ENCODE measurements at places on chromosomes 16 and 17.

DNA sequence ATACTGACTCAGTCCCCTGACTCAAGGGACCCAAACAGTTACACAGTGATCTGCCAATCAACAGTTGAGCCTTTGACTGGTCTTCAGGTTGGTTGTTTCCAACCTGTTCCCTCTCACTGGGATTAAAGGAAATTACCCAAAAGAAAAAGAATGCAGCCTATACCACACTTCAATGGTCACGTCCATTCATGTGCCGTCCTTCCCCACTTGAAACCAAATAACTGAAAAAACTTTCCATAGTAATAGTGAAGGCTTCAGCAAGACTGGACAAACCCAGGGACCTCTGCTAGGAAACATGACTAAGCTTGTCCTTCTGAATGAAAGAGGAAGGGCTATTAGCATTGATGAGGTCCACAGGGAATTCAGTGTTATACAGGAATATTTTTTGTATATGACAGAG lies 30.6 kb downstream of the MRPS23 start:
- DNase-seq = no peak

DNA sequence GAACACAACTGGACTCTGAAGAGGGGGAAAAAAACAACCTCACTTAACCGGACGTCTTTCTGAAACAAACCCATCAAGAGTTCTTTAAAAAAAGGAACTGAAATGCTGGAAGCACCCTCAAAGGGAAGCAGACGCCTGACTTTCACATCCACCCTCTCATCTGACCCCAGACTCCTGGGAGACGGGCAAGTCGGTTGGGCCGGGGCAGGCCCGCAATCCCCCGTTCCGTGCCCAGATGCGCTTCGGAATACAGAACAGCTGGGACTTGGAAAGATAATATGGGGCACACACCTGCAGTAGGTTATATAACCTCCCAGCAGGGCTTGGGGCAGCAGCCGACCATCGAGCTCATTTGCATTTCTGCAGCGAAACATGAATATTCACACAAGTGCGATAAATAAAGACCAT lies 3.7 kb downstream of the ARHGAP27 start:
- no peak for DNase-seq

GRCh38 chr16:988471-989353 lies 7.1 kb downstream of the SOX8 start:
- DNase-seq = no peak

DNA sequence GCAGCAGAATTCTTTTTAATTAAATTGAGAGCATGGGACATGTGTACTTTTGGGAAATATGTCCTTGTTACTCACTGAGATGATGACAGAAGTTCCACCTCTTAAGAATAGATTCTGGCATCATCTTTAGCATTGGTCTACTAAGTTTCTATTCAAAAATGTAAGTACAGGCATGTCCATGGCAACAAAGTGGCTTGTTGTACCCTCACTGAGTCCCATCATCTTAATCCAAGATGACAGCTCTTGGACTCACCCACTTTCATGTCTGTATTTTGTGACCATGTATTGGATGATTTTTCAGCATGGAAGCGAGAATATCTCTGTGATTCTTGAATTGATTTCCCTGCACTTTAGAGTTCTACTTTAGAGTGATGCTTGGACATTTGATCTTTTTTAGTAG lies 33.1 kb upstream of the NAGLU start:
- no peak for DNase-seq

GRCh38 chr16:57694725-57695679 lies at the start of gene DRC7:
DRC7 (plus strand) TSS chr16:57694806; CDS start chr16:57697950, 3,144 bp downstream.
- DNase-seq = peak; percentile 85

DNA sequence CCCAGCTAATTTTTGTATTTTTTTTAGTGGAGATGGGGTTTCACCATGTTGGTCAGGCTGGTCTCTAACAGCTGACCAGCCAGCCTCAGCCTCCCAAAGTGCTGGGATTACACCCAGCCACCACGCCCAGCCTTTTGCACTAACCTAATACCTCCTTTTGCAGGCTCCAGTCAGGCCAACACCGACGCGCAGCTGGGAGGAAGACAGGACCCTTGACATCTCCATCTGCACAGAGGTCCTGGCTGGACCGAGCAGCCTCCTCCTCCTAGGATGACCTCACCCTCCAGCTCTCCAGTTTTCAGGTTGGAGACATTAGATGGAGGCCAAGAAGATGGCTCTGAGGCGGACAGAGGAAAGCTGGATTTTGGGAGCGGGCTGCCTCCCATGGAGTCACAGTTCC lies 2.0 kb downstream of the TRPV2 start:
- no peak for DNase-seq

GRCh38 chr17:81563861-81564586 lies 11.9 kb upstream of the FAAP100 start:
- DNase-seq = peak; percentile 89

DNA sequence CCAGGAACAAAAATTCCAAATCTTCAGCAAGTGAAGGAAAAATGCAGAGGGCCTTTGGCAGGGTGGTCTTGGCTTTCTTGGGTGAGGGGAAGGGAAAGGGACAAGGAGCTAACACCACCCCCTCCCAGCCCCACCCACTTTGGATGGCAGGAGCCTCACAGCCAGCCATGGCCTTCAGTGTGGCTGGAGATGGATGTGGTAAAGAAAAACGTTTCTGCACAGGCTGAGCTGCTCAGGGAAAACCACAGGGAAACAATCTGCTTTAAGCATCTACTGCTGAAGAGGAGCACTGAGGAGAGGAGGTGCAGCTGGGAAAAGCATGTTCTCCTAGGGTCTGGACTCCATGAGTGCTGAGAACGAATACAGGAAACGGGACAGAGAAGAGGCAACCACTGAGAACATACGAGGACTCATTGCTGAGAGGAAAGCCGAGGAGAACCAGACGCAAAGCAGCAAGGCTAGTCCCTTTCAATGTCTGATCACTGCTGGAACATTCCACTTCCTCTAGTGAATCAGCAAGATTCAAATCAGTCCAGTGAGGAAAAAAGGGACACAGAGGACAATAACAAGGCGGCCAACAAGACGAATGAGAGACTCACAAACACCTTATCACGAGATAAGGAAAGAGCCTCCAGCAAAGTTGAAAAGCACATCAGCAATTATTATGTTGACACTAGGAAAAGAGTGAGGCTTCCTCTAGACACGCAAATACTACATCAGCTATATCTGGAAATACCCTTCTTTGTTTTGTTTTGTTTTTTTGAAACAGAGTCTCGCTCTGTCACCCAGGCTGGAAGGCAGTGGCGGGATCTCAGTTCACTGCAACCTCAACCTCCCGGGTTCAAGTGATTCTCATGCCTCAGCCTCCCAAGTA lies 41.7 kb downstream of the ZZEF1 start:
- DNase-seq = peak; percentile 53

GRCh38 chr17:2892305-2892971 lies 96.2 kb downstream of the RAP1GAP2 start:
- no peak for DNase-seq

GRCh38 chr16:4511441-4512082 lies 27.0 kb downstream of the CDIP1 start:
- DNase-seq = peak; percentile 89

Measured in cardiac muscle cell (in vitro differentiated cells and primary cell).